Activated T-cell treated with anti-CD3 and anti-CD28 coated beads for 24 hours (primary cell): ENCODE measurements at places on chromosomes 3 and 15.

GRCh38 chr3:143685491-143685890 lies 162.8 kb downstream of the SLC9A9 start:
- no peak for DNase-seq

DNA sequence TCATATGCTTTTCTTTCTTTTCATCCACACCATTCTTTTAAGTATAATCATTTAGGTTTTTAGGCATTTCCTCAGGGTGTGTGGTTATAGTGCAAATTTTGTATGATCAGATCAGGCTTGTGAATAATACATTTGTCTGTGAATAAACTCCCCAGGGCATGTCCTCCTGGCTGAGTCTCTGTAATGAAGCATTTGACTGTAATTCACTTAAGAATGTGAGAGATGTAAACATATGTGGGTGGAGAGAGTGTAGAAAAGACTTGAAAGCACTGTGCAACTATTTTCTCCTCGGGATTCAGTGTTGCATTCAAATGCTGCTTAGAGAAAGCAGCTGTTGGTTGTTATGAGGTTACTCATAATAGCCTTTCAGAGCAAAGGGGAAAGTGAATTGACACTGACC lies 996.5 kb downstream of the TUSC7 start:
- no peak for DNase-seq

DNA sequence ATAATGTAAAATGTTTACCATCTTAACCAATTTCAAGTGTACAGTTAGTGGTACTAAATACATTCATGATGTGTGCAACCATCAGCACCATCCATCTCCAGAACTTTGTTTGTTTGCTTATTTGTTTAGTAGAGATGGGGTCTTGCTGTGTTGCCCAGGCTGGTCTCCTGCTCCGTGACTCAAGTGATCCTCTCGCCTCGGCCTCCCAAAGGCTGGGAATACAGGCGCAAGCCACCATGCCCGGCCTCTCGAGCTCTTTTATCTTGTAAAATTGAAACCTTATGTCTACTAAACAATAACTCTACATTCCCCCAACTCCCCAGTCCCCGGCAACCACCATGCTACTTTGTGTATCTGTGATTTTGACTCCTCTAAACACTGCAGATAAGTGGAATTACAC lies 31.9 kb downstream of the FBXO45 start:
- DNase-seq, result no peak

GRCh38 chr3:127729556-127730056 lies 56.9 kb downstream of the ABTB1 start:
- no peak for DNase-seq

DNA sequence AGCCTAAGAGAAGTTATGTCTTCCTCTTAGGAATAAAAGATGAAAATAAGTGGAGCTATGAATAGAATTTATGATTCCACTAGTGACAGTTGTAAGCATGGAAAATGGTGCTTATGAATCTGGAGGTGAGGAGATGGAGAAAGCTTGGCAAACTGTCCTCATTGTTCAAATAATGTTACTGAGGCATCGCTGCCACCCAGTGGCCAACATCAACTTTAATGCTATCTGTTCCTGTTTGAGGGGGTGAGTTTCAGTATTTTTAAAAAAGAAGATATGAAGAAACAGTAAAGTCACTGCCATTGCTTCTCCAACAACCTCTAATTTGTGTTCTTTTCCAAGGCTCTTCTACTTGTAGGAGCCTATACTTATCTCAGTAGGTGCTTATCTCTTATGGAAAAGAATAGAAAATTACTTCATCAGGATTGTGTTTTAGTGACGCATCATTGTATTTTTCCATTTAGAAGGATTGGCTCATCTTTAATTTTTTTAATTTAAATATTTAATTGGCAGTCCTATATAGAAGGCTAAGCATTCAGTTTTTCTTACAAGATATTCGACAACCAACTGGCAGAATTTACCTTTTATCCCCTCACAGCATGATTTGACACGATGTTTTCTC lies 260.4 kb upstream of the P2RY1 start:
- no peak for DNase-seq

- no peak for DNase-seq
Measured at GRCh38 chr15:80620931-80621330, 74.2 kb upstream of the ABHD17C start.

DNA sequence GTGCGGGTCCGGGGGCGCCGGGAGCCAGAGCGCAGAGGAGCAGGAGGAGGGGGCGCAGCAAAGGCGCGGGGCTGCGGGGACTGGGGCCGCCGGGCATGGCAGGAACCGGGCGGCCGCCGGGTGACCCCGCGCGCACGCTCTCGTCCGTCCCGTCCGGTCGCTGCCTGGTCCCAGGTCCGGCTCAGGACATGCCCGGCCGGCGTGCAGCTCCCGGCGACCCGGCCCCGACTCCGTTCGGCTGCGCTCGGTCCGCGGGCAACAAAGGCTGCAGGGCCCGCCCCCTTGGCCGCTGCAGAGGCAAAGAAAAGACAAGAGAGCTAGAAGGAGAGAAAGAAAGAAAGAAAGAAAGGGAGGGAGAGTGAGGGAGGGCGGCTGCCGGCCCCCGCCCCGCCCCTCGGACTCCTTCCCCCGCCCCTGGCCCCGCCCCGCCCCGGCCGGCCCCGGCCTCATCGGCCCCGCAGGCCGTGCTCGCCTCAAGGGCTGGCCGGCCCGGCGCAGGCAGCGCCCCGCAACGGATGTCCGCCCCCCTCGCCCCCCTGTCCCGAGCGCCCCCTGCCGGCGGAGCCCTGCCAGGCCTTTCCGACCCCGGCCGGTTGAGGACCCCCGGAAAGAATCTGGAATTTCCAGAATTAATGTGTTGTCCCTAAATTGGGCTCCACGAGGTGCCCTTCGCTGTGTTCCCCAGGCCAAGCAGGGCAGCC lies at the start of gene ADAMTS7:
Gene ADAMTS7, minus strand, starts transcription at position 341 of the 701 bp plus-strand sequence. Its CDS starts 244 bp downstream, at position 97.
- no peak for DNase-seq

GRCh38 chr3:149618151-149619123 lies 39.4 kb downstream of the WWTR1 start:
- DNase-seq, result no peak

DNA sequence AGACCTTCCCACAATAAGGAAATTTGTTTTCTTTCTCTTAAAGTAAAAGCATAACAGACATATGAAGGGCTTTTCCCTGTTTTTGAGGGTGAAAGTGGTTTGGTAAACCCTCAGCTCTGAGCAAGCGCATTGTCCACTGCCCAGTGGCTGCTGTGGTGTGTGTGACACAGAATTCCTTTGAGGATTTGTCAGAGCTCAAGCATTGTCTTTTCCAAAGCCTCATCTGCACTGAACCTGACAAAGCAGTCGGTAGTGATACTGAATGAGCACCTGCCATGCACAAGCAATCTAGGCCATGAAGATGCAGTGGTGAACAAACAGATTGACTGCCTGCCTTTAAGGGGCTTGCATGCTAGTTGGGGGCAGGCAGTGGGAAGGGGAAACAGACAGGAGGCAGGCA lies 128.3 kb downstream of the PLCL2 start:
- DNase-seq, result no peak

GRCh38 chr15:40336744-40337122 lies 4.0 kb downstream of the CCDC9B start:
- no peak for DNase-seq
